ENCODE measurements at places on chromosomes 2 and 18. TPM values are rescaled to one million over a fixed set of nuclear protein-coding genes. Genes with fewer than 3 reads are reported as not detected.

Gene DLX1
- not detected for total RNA-seq

Gene ST6GAL2
- total RNA-seq = not detected

Gene REEP1
- total RNA-seq = not detected

Gene PSMA8
- total RNA-seq = 1.4 TPM

Gene YES1
- total RNA-seq = 13.8 TPM

Gene MDH1B
- total RNA-seq = 0.60 TPM

Gene CCDC141
- 27.0 TPM for total RNA-seq

Gene PLEKHM3
- total RNA-seq = 13.7 TPM

Gene ALPP
- total RNA-seq = not detected

Gene ZBTB7C
- not detected for total RNA-seq

Gene CFAP221
- total RNA-seq = not detected

Gene INHA
- not detected for total RNA-seq

Gene GYPC
- total RNA-seq = 151 TPM

Gene KCTD1
- total RNA-seq = 3.6 TPM

Gene ANKRD30BL
- not detected for total RNA-seq

Gene RFX8
- not detected for total RNA-seq

Gene ASB18
- total RNA-seq = not detected

Gene MTX2
- 11.3 TPM for total RNA-seq

Gene SERPINB10
- not detected for total RNA-seq

Gene COL3A1
- not detected for total RNA-seq

Gene GPR155
- total RNA-seq = 27.2 TPM

Gene TNFRSF11A
- 0.08 TPM for total RNA-seq
